ENCODE measurements at places on chromosomes 11 and 22.

GRCh38 chr22:46501701-46502100, 35.7 kb downstream of the CELSR1 start:
- DNase-seq: no peak

DNA sequence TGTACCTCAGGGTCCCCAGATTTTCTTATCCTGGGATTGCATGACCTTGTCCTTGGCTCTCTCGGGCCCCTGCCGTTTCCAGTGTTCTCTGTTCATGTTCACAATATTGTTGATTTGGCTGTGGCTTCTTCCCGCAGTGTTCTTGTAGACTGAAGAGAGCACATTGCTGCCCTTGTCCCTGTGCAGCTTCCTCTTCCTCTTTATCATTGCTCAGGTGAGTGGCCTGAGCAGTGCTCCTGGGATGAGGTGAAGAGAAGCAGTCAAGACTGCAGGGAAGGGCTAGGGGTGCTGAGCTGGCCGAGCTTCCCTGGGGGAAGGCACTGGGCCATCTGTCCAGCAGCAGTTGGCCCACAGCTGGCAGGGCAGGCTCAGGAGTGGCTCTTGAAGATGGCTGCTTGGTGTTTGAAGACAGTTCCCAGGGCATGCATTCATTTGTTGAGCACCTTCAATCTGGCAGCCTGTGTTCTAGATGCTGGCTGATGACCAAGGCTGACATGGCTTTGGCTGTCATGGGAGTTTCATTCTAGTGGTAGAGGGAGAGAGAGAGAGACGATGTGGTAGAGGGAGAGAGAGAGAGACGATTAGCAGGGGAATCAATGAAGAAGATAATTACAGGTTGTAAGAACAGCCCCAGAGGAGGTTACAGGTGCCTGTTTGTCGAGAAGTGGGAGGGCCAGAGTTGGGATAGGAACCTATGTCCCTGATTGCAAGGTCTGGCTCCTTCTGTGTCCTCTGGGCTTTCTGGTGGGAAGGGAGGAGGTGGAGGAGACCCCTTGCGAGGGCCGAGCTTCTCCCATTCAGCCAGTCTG, 17.4 kb downstream of the BMAL1 start:
- no peak for DNase-seq

DNA sequence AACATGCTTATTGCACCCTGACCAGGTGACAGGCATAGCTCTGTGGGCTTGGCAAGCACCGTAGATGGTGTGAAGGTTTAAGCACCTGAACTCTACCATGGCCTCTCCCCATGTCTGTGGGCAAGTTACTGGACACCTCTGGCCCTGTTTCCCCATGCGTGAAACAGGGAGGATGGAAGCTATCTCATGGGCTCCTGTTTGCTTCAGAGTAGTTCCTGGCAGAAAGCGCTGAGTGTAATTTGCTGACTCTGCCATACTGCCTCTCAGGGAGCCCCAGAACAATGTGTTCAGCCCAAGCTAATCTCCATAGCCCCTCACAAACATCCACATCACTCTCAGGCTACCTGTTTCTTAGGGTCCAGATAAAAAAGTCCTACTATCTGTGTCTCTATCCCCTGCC, 2.4 kb downstream of the CBX6 start:
- DNase-seq: no peak

GRCh38 chr22:29661336-29661735, 57.9 kb downstream of the NF2 start:
- DNase-seq: no peak

GRCh38 chr11:82906236-82906635, 4.7 kb downstream of the DDIAS start:
- DNase-seq: no peak

- no peak for DNase-seq
Measured at GRCh38 chr11:46901156-46901555, 17.2 kb downstream of the LRP4 start.

DNA sequence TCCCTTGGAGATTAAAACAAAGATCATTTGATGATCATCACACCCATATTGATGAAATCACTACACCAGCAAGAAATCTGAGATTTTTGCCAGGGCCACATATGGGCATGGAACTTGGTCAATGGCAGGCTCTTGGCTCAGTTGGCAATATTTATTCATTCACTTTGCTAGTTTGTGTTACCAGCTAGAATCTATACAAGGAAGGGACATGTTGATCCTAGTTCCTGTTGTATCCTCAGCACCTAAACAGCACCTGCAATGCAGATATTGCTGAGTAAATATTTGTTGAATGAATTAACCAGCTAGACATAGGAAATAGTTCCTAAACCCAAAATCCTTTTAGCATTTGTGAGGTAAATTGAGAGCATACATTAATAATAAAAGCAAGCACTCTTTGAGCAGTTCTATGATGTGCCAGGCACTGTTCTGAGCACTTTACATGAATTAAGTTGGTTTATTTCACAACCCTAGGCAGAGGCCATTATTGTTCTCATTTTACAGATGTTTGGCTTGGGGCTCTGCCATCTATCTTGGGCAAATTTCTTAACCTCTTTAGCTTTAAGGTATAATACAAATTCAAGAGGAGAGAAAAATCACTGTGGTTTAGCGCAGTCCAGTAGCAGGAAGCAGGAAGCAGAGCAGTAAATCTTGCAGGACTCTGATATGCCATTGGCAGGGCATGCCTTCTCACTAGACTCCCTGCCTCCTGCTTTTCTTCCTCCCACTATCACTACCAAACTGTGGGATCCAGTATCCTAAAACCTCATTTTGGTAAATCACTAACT, 1.6 kb downstream of the TRIM68 start:
- DNase-seq: no peak

DNA sequence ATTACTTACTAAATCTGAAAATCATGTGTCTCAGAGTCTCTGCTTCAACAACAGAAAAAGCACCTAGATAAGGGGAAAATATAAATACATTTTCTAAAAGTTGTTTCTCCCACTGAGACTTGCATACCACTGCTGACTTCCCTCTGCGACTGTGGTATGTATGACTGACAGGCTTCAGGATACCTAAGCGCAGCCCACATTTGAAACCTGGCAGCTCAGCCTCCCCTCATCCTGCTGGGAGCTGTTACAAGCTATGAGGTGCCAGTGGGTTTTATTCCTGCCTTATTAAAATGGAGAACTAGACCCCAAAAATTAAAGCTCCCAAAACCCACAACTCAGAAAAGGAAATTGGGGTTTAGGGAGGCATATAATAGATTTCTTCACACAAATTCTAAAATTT, 133.6 kb downstream of the RAB38 start:
- DNase-seq: no peak

DNA sequence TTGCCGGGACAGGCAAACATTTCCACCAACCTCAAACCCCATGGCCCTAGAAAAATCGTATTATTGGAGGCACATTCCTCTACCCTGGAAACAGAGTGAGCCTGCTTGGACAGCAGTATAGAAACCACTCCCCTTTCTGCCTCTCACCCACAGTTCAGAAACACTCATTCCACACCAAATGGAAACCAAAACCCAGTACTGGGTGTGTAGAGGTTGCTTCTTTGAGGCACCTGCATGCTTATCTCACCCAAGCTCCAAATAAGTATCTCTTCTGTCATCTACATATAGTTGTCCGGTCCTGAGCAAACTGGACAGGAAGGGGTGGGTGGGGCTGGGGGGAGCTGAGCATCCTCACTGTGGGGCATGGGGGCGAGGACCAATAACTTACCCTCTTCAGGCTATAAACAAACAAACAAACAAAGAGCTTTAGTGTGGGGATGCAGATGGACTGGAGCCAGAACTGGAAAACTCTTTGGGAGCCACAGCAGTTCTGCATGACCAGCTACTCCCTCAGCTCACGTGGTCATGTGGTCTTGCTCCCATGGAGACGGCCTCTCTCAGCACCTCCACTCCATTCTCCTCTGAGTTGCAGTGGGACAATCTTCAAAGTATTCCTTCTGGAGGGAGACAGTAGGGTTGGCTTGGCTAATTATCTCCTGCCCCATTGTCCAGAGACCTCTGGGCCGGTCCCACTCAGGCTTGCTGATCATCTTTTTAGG, 1.0 kb upstream of the PLAAT2 start:
- DNase-seq: no peak

- DNase-seq: no peak
Measured at GRCh38 chr11:65887723-65888162, 528 bp downstream of the FIBP start.

GRCh38 chr11:14237444-14237961, 121.5 kb downstream of the RRAS2 start:
- DNase-seq: no peak

DNA sequence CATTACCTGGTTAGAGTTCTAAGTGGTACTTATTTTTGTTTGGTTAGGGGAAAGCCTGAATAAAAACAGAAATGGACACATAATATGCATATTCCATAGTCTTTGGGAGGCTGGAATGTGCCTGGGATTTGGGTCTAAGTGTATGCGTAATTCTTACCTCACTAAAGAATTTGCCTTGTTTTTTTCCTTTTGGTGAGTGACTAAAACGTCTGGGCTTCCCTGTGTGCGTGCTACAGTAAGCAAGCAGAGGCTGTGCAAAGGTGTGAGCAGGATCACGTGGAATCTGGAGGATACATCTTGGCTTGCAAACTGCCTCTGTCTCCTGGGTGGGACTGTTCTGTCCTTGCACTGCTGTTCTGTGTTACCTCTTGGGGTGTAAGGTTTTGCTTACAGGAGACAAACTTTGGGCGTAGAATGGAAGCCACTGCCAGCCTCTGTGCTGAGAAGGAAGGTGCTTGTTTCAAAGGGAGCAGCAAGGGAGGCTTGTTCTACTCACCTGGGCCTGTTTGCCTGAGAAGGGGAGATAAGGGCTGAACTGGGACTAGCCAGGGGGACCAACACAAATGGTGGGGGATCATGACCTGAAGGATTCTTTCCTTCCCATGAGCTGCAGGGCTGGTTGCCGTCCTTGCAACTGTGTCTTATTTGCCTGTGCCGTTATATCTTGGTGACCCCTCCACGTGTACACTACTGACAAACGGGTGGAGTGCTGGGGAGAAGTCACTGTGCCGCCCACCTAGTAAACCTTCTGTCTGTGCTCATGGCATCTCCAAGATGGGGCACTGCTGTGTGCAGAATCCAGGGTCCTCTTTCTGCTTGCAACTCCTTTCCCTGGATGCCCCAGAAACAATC, 4.5 kb downstream of the NEAT1 start:
- DNase-seq: no peak

DNA sequence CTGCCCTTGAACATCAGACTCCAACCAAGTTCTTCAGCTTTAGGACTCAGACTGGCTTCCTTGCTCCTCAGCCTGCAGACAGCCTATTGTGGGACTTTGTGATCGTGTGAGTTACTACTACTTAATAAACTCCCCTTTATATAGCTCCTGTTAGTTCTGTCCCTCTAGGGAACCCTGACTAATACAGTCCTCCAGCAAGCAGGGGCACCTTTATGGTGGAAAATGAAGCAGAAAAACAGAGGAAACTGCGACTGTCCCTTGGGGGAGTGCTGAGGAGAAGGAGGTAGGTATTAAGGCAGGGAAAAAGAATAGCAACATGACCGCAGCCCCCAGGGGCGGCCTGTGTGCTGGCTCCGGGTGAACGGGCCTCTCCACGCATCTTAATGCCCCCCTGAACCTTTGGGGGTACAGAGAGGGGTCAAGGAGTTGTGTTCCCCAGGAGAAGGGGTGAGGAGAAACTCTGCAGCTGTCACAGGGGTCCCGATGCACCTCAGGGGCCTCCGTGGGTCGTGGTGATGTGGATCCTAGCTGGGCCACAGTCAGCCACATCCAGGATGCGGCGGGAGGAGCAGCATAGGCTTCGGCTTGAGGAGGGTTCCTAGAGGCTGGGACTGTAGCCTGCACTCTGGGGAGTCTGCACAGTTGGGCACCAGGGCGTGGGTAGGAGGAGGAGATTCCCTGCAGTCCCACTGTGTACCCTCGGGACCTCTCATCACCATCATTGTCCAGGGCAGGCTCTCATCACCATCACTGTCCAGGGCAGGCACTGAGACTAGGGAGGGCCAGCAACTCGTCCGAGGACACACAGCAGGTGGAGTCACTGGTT, 34.3 kb downstream of the SHISAL1 start:
- DNase-seq: no peak

GRCh38 chr11:68361702-68362101, 49.3 kb downstream of the LRP5 start:
- no peak for DNase-seq

GRCh38 chr11:101786916-101787315, 127.9 kb upstream of the CEP126 start:
- no peak for DNase-seq

DNA sequence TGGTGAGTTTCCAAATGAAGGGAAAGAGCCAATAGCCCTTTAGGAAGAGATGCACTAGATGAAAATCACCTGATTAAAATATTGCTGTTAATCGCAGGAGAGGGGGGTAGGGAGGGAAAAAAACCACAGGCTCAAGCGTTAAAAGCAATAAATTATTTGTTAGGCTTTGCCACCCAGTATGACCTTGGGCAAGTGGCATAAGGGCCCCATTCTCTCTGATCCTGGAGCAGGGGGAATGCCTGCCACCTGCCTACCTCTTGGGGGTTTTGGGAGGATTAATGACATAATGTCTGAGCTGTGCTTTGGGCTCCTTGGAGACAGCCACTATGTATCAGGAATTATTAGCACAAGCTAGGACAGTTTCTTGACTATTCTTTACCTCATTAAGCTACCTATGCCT, 80.0 kb downstream of the ZNRF3 start:
- no peak for DNase-seq

- DNase-seq: no peak
Measured at GRCh38 chr11:107669191-107669740, 42.6 kb downstream of the SLN start.

GRCh38 chr11:33208150-33208549, 46.9 kb upstream of the CSTF3 start:
- DNase-seq: no peak

Measured in activated effector memory CD4-positive, alpha-beta T cell treated with Interleukin-2 at 50 U/mL for 16 hours (primary cell).